ENCODE measurements at places on chromosomes 7 and 10.

DNA sequence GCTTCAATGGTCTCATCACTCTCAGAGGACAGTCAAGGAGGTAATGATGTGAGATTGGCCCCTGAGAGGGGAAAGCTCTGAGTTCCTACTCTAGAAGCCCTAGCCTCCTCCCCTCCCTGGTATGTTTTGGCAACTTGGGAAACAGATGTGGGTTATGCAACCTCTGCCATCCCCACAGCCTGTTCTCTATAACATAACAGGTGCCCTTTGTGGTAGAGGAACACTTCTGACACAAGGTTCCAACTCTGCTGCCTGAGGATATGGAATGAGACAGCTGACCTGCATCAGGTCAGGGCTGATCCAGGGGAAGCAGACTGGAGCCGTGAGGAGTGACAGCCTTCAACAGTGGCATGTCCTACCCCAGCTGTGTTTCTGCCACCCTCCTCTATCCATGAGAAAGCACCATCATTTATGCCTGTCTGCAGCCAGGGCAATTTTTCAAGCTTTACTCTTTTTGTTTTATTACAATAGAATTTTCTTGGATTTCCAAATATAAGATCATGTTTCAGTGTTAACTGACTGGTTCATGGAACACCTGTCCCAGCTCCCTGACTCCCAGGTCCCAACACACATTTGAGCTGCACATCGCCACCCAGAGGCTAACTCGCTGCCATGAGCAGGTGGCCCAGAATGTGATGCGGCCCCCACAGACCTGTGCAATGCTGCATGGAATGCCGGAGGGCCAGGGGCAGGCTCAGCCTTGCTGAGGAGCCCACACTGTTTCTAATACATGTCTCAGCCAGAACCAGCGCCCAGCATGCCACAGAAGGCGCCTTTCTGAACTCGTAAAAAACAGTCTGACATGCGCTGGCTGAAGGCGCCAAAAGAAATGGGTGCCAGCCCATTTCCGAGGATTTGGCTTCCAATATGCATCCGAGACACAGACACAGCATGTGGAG lies 124.8 kb upstream of the CHST15 start:
- DNase-seq = no peak

GRCh38 chr7:133582766-133583523 lies 330.1 kb downstream of the EXOC4 start:
- peak; percentile 19 for DNase-seq

- DNase-seq = peak; percentile 63
Observed at GRCh38 chr7:75866489-75867389, 12.1 kb upstream of the RHBDD2 start.

- no peak for DNase-seq
Observed at GRCh38 chr7:146479040-146479439, 362.4 kb downstream of the CNTNAP2 start.

- no peak for DNase-seq
Observed at GRCh38 chr10:132709471-132709951, 76.4 kb downstream of the NKX6-2 start.

DNA sequence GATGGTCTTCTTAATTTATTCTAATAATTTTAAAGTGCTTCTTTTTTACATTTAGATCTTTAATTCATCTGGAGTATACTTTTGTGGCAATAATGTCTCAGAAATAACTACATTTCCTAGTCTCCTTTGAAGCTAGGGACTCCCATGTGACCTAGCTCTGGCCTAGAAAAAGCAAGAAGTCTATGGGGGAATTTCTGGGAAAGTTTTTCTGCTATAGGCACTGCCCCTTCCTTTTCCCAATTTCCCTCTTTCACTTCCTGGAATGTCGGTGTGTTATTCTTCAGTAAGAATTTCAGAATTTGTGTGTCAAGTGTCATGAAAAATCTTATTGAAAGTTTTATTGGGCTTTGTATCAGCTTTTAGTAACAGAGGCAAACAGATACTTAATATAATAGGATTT lies 94.6 kb upstream of the LRRC4 start:
- DNase-seq = no peak

DNA sequence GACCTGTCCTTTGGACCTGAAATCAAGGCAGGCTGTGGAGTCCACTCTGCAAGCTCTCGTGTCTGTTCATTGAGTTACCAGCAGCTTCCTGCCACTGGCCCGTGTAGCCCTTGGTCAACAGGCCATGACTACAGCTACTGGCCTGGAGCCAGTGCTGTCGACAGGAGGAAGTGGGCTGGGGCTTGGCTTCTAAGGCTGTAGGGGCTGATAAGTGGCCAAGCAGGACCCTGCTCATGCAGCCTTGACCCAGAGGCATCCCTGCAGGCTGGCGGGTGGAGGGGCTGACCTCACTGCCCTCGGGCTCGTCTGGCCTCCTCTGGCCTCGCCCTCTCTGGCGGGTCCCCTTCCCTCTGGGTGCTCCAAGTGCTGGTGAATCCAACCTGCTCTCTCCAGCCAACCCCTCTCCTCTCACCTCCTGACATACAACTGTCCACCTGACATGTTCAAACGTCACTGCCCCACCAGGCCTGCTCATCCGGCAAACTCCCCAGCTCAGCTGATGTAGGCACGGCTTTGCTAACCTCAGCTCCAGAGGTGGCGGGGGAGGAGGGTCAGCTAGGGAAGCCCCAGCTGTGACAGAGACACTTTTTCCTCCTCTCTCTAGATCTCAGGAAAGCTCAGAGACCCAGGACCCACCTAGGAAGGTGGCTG lies 188.6 kb upstream of the LYZL2 start:
- DNase-seq = peak; percentile 88

DNA sequence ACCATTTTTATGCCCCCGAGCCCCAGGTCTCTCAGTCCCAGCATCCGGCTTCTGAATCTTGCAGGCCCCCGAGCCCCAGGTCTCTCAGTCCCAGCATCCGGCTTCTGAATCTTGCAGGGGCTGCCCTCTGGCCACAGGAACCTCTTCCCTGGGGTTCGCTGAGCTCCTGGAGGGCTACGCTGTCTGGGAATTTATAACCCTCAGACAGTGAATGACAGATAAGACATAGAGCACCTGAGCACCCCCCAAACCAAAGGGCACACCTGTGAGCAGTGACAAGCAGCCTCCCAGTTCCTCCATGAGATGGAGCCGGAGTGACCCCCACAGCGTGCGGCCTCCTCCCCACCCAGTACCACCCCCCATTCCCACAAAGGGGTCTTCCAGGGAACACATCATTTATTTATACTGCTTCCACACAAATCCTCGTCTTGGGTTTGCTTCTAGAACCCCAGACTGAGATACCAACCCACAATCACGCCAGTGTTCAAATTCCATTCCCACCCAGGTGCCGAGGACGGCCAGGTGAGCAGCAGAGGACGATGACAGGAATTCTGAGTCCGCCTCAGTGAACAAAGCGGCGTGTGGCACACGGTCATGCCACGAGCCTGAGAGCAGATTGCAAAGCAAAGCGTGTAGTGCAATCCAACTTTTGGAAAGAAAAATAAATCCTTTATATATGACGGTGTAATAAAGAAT lies 57.7 kb upstream of the FAM20C start:
- DNase-seq = no peak

DNA sequence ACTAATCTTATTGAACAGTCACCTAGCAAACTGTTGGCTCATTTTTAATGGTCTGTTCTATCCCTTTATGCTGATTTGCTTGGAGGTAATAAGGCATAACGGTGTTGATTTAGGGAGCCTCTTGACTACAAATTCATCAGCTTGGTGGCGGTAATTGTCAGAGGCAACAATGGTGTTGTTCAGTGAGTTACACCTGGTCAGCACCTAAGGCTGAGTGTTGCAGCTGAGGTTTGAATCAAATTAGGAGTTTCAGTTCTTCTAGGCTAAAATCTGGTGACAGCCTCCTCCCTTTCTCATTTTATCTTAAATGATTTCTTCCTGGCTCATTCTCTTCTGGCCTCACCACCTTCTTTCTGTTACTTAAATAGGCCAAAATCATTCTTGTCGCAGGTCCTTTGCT lies 42.3 kb upstream of the SP8 start:
- peak; percentile 12 for DNase-seq

DNA sequence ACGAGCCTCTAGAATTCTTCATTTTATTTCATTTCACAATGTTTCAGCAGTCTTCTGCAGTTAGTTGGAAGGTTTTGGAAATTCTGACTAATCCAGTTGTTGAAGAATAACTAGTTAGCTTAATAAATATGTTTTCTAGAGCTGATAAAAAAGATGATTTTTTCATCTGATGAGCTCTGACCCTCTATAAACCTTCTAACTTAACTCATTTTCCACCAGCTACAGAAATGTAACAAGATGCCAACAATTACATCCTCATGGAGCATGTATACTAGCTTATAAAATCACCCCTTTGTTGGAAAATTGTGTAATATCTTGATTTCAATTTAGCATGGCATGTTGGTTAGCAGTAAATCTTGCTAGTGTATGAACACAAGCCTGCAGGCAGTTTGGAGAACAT lies 33.1 kb downstream of the KAT6B start:
- DNase-seq = no peak

DNA sequence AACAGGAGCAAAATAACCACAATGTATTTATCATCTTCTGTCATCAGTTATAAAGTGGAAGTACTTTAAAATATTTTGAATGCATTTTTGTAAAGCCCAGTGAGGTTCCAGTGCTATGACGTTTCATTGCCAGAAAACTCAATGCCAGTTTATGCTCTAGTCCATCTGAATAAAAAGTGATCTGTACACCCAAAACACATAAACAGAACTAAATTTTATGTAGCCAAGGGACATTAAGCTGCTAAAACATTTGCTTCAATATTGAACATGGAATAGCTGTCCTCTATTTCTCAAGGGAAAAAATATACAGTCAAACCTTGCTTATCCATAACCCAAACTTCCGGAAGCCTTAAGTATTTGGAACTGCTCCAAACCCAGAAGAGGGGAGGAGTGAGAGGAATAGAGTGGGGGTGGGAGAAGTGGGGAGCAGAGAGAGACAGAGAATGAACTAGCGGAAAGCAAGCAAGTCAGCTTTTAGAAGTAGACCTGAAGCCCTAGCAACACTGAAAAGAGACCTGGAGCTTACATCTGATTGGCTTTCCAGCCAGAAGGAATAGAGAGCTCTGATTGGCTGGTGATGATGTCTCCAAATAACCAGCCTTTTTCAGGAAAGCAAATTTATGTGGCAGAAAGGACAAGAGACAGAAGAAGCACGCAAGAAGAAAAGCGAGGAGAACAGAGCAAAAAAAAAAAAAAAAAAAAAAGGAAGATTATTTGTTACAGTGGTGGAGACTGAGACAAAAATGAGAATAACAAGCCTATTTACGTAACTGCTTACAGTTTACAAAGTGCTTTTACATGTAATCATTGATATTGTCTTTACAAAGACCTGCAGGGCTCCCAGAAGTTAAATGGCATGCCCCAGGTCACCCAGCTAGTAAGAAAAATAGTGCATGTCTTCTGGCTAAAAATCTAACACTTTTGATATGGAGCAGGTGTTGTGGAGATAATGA lies 196.0 kb downstream of the RNLS start:
- peak; percentile 87 for DNase-seq

- DNase-seq = no peak
Observed at GRCh38 chr10:131942455-131942854, 39.3 kb downstream of the BNIP3 start.

DNA sequence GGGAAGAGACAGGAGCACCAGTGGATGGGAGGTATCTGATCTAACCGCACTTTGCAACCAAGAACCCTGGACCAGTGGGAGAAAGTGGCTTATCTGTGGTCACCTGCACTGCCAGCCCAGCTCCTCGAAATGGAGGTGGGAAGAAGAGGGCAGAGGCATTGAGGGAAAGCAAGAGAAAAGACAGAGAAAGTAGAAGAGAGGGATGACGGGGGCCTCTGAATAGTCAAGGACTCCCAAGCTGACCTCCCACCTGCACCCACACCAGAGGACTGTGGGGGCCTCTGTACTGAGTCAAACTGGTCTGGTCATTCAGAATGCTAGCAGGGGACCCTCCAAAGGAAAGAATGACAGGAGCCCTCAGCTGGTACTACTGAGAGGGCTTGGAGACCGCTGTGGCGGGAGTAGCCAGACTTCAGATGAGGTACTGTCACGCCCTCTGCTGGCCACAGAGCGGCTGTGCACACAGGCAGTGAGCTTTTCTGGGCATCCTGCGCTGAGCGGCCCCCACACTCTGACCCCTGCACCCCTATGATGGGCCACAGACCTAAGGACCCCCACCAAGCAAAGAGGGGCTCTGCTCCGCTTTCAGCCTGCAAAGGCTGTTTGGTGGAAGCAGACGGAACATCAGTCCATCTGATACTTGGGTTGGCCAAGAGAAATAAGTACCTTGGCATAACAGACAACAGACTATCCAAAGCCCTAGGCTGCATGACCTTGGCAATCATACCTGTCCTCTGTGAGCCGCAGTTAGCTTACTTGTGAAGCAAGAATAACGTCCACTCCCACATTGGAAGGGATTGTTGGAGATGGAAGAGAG lies 112.9 kb downstream of the COL13A1 start:
- DNase-seq = peak; percentile 34

GRCh38 chr10:71465551-71466252 lies 69.0 kb downstream of the CDH23 start:
- DNase-seq = no peak

DNA sequence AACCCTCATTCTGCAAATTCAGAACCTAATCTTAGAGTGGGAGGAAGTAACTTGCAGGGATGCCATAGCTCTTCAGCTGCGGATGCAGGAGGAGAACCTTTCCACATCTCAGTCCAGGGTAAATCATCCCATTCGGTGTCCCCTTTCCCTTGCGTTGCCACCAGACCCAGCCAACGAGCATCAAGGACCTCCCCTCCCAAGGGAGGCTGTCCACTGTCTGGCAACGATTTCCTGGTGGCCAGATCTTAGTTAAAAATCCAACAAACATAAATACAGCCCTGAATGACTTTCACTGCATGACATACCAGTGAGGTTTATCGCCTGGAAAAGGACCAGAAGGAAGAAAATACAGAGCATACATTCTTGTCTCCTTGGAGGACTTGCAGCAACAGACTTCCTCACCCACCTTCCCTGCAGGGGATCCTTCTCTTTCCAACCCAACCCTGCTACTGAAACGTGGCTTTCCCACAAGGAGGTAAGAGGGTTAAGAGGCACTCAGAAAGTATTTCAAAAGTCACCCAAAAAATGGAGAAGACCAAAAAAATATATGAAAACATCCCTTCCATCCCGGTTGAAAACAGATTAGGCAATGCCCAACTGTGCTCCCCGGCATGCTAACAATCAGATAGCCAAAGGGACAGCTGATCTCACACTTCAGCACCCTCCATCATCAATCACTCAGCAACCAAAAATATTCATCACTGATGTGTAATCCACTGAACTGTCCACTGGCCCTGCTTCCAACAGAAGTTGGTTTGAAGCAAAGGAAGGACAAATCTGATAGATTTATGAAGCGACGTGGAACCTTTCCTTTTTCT lies 206.6 kb downstream of the TNS3 start:
- peak; percentile 9 for DNase-seq

DNA sequence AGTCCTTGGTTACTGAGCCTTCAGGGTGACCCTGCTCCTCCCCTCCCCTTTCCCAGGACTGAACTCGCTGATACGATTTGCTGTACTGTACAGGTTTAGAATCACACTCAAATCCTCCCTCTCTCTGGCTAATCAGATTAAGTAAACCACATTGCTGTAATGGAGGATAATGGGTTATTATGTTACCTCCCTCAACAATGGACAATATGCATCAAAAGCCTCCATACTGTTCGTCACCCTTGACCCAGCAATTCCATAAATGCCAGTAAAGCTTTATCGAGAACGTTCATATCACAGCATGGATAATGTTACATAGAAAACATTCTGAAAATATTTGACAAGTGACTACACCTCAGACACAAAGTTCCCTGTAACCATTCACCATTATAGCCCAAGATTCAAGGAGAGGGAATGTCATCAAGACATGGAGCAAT lies 61.7 kb downstream of the FAM107B start:
- no peak for DNase-seq

- DNase-seq = no peak
Observed at GRCh38 chr7:97005183-97006054, at the start of gene DLX6. Gene DLX6, plus strand, starts transcription at chr7:97005553. Its CDS starts 425 bp downstream, at chr7:97005978.
